IPS-NIHi11 (cell line): ENCODE measurements at places on chromosomes 4 and X.

DNA sequence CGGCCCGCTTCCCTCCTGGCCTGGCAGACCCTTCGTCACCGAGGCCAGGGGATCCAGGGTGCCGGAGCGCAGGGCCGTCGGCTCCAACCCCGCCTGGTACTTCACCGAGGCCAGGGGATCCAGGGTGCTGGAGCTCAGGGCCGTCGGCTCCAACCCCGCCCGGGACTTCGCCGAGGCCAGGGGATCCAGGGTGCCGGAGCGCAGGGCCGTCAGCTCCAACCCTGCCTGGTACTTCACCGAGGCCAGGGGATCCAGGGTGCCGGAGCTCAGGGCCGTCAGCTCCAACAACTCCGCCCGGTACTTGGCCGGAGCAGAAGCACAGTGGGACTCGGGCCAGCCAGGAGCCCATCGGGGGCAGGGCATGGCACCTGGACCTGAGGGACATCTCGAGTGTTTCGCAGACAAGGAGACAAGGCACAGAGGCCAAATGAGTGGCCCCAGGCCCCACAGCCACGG, 85.1 kb downstream of the FAM53A start:
- DNase-seq = peak; percentile 21

- no peak for DNase-seq
Observed at GRCh38 chr4:81491943-81492342, 20.2 kb upstream of the RASGEF1B start.

GRCh38 chr4:101471201-101471600, 123.9 kb upstream of the PPP3CA start:
- DNase-seq = no peak

GRCh38 chr4:6236816-6237390, 32.7 kb upstream of the WFS1 start:
- no peak for DNase-seq

GRCh38 chrX:111254896-111255693, 15.2 kb downstream of the CAPN6 start:
- no peak for DNase-seq

DNA sequence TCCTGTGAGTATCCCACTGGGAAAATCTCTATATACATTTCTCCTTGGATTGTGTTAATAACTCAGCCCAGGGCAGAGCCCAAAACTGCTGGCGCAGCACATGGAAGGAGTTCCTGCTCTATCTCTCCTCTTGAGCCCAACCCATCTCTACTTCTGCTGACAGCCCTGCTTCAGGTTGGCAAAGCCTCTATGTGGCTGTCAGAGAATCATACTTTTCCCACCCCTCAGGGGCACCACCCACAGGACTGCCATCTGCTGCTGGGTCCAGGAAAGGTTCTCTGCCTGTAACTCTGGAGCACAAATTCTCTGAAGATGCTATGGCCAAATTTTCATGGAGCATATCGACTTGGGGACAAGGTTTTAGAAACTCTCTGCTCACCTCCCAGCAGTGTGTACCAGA, 278.5 kb upstream of the EMCN start:
- no peak for DNase-seq

DNA sequence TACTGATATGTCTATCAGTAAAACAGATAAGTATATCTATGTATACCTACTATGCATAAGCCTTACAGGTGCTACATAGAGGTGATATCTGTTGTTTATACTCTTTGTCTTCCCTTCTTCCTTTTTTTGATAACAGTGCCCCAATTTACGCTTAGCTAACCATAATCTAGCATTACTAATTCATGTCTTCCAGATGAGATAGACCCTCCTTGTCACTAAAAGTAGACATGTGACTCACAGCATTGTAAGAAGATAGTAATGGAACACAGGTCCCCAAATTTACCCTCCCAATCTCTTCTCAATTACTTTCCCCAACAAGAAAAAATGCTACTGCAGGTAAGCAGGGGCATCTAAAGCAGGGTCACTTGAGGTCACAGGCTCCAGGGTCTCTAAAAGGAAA, 7.9 kb upstream of the NFKB1 start:
- DNase-seq = no peak

DNA sequence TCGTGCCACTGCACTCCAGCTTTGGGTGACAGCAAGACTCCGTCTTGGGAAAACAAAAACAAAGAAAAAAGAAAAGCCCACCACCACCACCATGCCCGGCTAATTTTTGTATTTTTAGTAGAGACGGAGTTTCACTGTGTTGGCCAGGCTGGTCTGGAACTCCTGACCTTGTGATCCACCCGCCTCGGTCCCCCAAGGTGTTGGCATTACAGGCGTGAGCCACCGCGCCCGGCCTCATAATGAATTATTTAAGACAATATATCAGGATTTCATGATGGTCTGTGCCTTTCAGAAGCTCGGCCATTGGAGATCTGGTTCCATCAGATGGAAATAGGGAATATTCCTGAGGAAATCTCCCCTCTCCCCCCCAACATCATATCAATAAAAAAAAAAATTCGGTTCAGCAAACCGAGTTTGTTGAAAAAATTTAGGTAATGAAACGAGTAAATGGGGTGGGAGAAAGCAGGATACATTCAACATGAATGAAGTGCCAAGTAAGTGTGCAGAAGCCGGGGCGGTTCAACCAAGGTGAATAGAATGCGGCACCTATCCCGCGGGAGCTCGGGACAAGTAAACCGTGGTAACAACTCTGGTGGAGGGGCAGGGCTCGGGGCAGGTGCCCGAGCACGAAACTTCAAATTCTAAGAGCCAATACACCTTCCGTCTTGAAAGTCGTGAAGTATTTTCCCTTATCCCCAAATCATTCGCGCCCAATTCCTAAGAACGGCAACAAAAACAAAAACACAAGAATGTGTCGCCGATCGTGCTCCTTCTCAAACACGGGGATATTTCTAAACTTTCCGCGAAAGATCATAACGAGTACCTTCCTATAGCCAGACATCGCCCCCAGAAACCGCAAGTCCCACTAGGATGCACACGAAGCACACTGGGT, 773 bp upstream of the TXLNG start:
- DNase-seq = no peak

- no peak for DNase-seq
Observed at GRCh38 chr4:81687471-81687870, 215.8 kb upstream of the RASGEF1B start.

GRCh38 chr4:29770627-29771026, 949.5 kb upstream of the PCDH7 start:
- no peak for DNase-seq

GRCh38 chrX:64842492-64842891, 133.8 kb downstream of the ZC4H2 start:
- no peak for DNase-seq
